Left renal cortex interstitium (tissue), 4 donors: ENCODE measurements at places on chromosomes 2 and 18. TPM values are rescaled to one million over a fixed set of nuclear protein-coding genes. Genes with fewer than 3 reads are reported as not detected.

- no peak for DNase-seq
Measured at GRCh38 chr2:189658306-189659212, 2.7 kb upstream of the ASNSD1 start.

GRCh38 chr2:240972636-240973521 lies 25.5 kb upstream of the SNED1 start:
- no peak for DNase-seq

The SCN2A gene
- polyA plus RNA-seq = 1.6 TPM

- no peak for DNase-seq
Measured at GRCh38 chr2:7801212-7801611, 880.6 kb upstream of the ID2 start.

- no peak for DNase-seq
Measured at GRCh38 chr2:166148500-166149400, 20.9 kb upstream of the SCN1A start.

DNA sequence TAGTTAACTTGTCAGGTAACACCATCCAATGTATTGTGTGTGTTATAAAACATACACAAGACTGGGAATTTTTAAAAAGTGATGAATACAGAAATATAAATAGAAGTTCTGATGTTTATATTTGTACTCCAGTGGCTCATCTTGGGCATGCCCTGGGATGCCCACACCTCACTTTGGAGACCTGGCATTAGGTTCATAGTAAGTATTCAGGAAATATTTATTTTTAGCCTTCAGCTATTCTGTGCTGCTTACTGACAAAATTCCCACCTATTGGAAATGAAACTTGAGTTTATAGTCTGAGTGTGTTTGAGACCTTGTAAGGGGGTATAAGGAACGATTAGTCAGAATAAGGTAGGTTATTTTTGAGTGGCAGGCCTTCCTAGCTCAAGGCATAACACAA lies 67.5 kb downstream of the MYO1B start:
- no peak for DNase-seq

DNA sequence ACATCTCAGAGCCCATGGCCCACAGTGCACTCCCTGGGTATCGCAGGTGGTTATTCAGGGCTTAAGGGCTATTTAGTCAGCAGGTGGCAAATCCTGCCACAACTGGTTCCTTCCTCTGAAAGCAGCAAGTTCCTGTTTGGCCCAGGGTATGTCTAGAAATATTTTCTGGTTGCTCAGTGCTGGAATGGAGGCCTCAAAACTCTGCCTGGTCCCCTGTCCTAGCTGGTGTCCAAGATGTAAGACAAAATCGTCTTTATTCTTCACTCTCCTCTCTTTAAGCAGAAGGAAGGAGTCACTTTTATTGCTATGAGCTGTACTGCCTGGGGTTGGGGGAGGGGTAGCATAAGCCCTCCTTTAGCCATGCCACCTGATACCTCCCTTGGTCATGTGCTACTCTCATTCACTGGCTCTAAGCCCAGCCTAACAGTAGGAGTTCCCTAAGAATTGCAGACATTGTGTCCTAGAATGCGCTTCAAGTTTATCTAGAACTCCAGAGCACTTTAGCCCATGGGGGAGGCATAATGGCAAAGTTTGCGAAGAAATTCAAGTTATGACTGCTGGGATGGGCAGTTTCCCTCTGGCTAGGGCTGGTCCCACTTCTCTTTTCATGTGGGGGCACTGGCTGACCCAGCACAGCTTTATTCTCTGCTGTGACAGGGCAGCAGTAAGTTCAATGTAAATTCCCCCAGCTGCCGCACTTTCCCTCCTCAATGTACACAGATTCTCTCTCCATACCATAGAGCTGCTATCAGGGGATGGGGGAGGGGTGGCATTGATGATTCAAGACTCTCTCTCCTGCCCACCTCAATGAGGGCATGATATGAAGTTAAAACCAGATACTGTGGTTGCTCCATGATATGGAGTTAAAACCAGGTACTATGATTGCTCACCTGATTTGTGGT lies 27.1 kb upstream of the CWC22 start:
- peak; percentile 23 for DNase-seq

DNA sequence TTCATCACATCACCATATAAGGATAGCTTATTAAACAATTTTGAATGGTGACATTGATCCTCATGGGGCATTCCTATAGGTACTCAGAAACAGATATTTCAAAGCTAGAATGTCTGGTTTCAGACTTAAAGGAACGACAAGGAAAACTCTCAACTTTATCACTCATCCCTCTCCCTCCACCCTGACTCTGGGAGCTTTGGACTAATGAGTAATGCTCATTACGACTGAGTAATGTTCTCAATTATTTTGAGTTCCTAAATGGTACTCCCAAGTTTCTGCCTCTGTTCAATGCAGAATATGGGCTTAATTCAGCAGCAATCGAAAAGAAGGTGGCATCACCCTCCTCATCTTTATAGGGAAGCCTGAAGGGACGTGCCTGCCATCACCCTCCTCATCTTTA lies 43.4 kb downstream of the RFX8 start:
- no peak for DNase-seq

The LINC00305 gene
- polyA plus RNA-seq = 2.3 TPM

DNA sequence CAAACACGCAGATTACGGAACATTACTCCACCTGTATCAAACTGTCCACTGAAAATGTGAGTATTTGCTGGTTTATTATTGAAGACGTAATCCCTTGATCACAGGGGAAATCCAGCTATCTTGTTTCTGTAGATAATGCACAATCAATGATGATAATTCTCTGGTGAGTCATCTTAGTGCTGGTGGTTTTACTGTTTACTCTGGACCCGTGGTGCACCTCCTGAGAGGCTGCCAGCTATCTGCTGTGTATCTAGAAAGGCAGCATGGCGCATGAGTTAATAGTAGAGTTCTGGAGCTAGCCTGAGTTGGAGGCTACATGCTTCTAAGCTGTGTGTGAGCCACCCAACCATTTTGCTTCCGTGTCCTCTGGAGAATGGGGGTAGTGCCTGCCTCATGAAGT lies 6.5 kb downstream of the NCAPH start:
- DNase-seq = no peak

GRCh38 chr2:130288467-130289403 lies 54.0 kb upstream of the IMP4 start:
- no peak for DNase-seq

DNA sequence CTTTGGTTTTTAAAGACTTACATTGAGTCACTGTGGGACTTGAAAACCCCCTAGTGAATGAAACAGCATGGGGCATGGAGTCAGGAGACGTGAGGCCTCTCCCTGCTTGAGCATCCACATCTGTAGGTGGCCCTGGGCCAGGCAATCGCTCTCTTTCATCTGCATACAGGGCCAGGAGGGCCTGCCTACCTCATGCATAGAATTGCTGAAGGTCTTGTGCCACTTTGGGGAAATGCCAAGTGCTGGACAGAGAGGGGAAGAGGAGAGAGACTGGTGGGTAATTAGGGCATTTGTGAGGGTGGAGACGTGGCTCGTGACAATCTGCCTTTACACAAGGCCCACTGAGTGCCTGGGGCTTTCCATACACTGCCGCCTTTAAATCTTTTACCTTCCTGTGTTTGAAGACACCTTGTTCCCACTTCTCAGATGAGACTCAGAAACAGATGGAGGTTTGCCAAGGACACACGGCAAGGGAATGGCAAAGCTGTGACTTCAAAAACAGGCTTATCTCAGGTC lies 322.2 kb upstream of the HS6ST1 start:
- no peak for DNase-seq

- DNase-seq = no peak
Measured at GRCh38 chr2:46196871-46197462, 100.2 kb upstream of the EPAS1 start.

DNA sequence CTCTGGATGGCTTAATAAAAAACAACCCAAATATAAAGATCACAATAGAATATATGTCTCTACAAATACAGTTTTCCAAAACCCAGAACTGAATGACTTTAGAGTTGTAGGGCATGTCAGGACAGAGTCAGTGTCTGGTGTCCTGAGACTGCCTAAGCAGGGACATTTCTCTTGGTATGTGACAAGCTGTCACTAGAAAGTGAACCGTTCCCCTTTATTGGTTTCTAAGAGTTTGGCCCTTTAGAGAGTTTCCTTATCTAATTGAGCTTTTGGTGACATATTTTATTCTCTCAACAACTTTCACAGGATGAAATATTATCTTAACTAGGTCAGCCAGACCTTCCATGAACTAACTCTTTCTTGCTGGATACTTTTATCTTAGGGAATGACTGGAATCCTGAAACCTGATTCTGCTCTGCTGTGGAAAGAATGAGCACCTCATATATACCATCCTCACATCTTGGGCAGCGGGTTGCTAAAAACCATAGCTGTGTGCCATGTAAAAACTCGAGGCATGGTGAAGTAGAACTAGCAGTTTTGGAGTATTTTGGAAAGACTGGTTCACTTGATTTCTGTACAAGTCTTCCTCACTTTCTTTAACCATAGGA lies 54.8 kb downstream of the CAVIN2 start:
- no peak for DNase-seq

- DNase-seq = no peak
Measured at GRCh38 chr2:15222856-15223255, 338.3 kb downstream of the NBAS start.

GRCh38 chr2:5373200-5373599 lies 319.0 kb upstream of the SOX11 start:
- DNase-seq = no peak

GRCh38 chr2:223896833-223897311 lies 48.3 kb downstream of the WDFY1 start:
- DNase-seq = no peak

DNA sequence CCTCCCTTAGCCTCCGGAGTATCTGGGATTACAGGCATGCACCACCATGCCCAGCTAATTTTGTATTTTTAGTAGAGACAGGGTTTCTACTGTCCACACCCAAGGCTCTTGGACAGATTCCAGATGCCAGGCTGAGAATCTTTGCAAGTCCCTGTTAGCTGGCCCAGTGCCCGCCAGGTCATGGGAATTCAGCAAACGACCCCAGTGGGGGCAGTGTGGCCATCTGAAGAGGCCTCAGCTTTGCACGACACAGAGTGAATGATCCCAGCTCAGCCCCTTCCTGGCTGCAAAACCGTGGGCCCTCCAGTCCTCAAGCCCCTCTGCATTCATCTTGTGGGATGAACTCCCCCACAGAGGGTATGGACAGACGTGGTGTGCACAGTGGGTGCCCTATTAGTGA lies 179.5 kb upstream of the ID2 start:
- DNase-seq = no peak

GRCh38 chr2:33782395-33783230 lies 183.5 kb upstream of the FAM98A start:
- DNase-seq = no peak

The LYG1 gene
- polyA plus RNA-seq = 3.0 TPM

GRCh38 chr2:7324706-7325105 lies 407.5 kb downstream of the RNF144A start:
- no peak for DNase-seq

DNA sequence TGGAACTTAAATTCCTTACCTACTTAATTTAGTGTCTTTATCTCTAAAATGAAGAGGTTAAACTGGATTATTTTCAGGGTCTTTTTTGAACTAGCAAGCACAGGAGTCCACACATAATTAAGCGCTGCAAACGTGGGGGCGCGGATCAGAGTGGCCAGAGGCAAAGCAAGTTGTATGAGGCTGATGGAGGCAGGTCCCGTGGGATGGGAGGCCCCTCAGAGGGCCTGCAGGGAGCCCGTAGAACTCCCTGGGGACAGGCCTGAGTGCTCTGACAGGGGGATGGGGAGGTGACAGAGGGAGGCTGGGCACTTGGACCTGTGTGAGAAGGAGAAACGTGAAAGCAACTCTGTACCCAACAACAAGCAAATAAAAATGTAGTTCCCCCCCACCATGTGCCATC lies 177.8 kb downstream of the ACKR3 start:
- no peak for DNase-seq

DNA sequence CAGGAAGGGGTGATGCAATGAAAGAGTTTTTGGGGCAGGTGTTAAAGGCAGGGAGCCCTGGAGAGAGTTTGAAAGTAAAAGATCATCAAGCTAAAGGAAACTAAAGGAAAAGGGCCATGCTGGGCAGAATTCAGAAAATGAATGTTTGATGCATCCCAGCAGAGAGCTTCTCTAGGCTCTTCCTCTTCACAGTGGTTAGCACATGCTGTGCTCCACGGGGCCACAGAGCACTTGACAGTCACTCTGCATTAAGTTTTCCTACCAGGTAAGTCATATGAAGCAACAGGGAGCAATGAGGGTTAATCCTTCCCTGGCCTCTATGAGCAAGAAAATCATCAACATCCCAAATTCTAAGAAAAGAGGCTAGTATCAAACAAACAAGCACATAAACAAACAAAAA lies 895.2 kb downstream of the TRIB2 start:
- no peak for DNase-seq

The DDX18 gene
- polyA plus RNA-seq = 84.6 TPM

The GRB14 gene
- 51.7 TPM for polyA plus RNA-seq

- no peak for DNase-seq
Measured at GRCh38 chr18:7447318-7448028, 119.6 kb upstream of the PTPRM start.

The MDH1B gene
- 17.1 TPM for polyA plus RNA-seq

The CRACDL gene
- 2.9 TPM for polyA plus RNA-seq

- DNase-seq = no peak
Measured at GRCh38 chr18:79784965-79785770, 12.6 kb upstream of the KCNG2 start.
